Activated T-helper 2 cell treated with anti-CD3 and anti-CD28 coated beads, Interferon-gamma antibody, Interleukin-2, Interleukin-4, amounts not matched to agents 10 μg/mL and 5 μg/mL and 100 μg/mL, durations not matched to agents 14 hours and 24 hours and 36 hours (primary cell): ENCODE measurements at places on chromosomes 2 and 18.
A peak's percentile ranks its signal among the peaks of the same experiment; 100 is the strongest.

DNA sequence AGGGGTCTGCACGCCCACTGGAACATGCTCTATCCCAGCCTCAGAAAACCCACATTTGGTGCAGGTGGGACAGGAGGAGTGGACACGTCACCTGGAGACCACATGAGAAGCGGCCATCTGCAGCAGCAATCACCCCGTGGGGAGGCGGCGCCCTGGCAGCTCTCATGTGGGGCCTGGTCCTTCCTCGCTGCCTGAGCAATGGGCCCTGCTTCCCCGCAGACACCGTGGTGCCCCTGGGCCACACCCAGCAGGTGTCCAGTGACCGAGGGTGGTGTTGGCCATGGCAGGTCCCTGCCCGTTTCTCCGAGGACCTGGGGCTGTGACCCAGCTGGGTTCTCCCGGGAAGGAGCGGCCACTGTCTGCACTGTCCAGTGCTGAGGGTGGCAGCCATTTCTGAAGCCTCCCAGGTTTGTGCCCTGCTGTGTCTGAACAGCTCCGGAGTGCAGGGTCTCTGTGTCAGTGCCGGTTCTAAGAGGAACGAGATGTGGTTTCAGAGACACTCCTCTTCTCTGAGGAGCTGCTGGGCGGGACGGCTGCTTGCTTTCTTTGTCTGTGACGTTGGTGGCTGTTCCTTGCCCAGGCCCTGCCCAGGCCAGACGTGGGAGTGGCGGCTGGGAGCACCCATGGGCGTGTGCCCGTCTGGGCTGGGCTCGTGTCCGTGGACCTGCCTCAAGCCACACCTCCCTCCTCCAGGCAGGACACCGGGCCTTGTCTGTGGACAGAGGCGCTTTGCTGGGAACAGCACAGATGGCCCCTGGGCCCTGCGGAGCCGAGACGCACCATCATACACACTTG lies 44.8 kb downstream of the NFATC1 start:
- no peak for DNase-seq
- no peak overlapping the region for H3K4me3 ChIP-seq
- no peaks in the 10 kb centered on the region for H3K27me3 ChIP-seq
- peaks cover 39% of the 10 kb centered on the region for H3K36me3 ChIP-seq
- H3K4me1 ChIP-seq = peaks cover 16% of the 10 kb centered on the region

- no peaks in the 10 kb centered on the region for H3K4me1 ChIP-seq
- H3K27me3 ChIP-seq = no peaks in the 10 kb centered on the region
- no peak overlapping the region for H3K4me3 ChIP-seq
- DNase-seq = no peak
- no peak overlapping the region for H3K27ac ChIP-seq
Measured at GRCh38 chr2:19614066-19614465, 255.6 kb upstream of the OSR1 start.

DNA sequence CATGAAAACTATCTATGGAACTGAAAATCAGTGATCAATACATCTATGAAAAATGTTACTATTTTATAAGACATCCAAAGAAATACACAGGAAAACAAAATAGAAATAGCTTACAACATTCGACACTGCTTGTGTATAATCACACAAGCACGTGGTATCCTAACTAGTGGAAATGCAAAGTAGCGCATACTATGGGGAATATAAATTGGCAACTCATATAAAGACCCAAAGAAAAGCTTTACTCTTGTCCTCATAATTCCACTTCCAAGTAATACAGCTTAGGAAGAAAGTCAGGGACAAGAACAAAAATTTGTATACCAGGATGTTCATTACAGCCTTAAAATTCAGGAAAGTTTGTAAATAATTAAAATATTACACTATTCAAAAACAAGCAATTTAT lies 384.6 kb downstream of the NRXN1 start:
- H3K4me1 ChIP-seq = no peaks in the 10 kb centered on the region
- H3K27ac ChIP-seq = no peak overlapping the region
- no peaks in the 10 kb centered on the region for H3K36me3 ChIP-seq
- no peak for DNase-seq
- no peaks in the 10 kb centered on the region for H3K27me3 ChIP-seq

DNA sequence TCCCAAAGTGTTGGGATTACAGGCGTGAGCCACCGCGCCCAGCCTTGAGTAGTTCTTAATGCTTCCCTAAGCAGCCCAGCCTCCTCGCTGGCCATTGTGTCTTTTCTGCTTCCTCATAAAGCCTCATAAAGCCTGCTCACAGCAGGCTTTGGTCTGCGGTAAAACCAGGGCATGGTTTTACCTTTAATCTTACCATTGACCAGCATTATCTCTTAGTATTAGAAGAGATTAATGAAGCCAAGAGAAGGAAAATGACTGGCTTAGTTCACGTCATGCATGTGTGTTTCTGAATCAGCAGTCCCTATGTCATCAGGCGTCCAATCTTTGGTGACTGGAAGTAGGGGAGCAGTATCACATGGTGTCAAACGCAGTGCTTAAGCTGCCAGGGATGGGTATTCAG lies 14.9 kb upstream of the CDCA7 start:
- no peaks in the 10 kb centered on the region for H3K36me3 ChIP-seq
- no peak overlapping the region for H3K4me3 ChIP-seq
- peaks cover 5% of the 10 kb centered on the region for H3K4me1 ChIP-seq
- H3K27ac ChIP-seq = no peak overlapping the region
- DNase-seq = no peak
- peaks cover 10% of the 10 kb centered on the region for H3K27me3 ChIP-seq

DNA sequence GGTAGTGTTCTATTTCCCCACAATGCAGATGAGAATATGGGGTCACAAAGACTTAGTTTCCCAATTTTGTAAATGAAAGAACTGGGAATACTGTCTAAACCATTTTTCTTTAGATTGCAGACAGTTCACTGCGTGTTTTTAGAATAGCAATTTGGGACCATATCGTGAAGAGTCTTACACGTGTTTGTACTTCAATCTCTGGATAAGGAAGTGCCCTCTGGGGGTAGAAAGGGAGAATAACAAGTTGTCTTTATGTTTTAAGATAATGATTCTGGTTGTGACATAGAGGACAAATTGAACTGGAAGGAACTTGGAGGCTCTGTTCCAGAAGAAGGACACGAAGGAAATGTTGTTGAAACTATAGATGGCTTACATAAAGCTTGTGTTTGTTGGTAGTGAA lies 457.7 kb downstream of the CBLN2 start:
- H3K4me3 ChIP-seq = no peak overlapping the region
- no peaks in the 10 kb centered on the region for H3K36me3 ChIP-seq
- H3K27ac ChIP-seq = no peak overlapping the region
- H3K4me1 ChIP-seq = no peaks in the 10 kb centered on the region

DNA sequence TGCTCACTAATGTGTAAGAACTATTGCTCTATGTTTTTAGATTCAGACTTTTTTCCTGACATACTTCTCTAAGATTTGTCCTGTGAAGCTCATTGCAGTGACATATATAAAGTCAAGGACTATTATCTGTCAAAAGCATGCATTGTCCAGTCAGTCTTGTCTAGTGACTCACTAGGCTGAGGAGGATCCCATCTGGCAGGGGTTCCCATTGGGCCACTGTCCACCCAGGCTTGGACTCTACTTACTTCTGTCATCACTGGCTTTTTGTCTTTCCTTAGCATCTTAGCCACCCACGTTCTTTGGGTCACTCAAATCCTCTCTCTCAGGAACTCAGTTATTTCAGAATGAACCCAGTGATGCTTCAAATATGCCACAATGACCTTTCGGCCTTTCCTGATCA lies 132.6 kb upstream of the NABP1 start:
- H3K36me3 ChIP-seq = no peaks in the 10 kb centered on the region
- DNase-seq = no peak
- H3K4me1 ChIP-seq = no peaks in the 10 kb centered on the region
- H3K27ac ChIP-seq = no peak overlapping the region
- peaks cover 10% of the 10 kb centered on the region for H3K27me3 ChIP-seq
- H3K4me3 ChIP-seq = no peak overlapping the region

DNA sequence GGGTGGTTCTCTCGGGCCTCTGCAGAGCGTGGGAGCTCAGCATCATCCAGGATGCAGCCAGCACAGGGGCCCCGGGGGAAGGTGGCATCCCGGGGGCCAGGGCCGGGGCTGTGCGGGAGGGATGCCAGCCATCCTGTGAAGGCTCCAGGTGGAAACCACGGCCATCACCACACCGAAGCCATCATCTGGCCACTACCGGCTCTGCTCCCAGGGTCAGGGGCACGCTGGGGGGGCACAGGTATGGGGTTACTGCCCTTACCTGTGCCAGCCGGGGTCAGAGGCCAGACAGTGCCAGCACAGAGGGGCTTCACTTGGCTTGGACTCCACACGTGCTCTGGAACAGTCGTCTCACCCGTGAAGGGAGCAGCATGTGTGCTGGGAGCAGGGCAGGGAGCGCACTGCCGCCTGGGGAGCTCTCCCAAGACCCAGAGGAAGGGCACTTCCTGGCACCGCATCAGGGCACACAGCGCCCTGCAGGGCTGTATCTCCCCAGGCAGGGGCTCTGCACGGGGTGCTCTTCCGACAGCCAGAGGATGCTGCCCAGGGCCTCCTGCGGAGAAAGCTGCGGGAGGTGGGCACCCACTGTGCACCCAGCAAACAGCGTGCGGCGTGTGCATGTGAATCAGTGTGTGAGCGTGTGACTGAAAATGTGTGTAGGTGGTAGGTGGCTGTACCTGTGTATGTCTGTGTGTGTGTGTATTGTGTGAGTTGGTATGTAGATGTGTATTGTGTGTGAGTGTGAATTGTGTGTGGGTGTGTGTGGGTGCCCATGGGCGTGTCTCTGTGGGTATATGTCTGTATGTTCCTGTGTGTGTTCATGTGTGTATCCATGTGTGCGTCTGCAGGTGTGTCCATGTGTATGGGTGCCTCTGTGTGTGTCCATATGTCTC lies 75.0 kb downstream of the PTGR3 start:
- H3K4me1 ChIP-seq = no peaks in the 10 kb centered on the region
- no peaks in the 10 kb centered on the region for H3K36me3 ChIP-seq
- no peak for DNase-seq
- H3K4me3 ChIP-seq = no peak overlapping the region

- no peaks in the 10 kb centered on the region for H3K36me3 ChIP-seq
- no peak overlapping the region for H3K27ac ChIP-seq
- H3K4me1 ChIP-seq = no peaks in the 10 kb centered on the region
- H3K27me3 ChIP-seq = no peaks in the 10 kb centered on the region
- no peak for DNase-seq
Measured at GRCh38 chr2:48034295-48034694, 128.0 kb upstream of the FBXO11 start.

DNA sequence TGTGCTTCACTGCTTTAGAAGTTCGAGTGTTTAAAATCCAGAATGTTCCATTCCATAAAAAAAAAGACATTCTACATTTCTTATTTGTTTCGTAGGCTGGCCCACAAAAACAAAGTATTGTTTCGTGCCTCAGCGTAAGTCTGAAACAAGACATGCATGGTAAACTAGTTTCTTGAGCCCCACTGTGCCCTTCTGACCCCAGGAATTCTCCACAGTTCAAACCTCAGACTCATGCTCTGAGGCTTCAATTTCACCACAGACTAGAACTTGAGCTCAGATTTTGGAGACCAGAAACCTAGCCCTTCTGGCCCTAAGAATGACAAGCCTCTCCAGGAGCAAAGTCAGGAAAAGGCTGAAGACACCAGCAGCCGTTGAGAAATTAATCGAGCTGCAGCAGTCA lies 151.5 kb downstream of the SLC8A1 start:
- no peak overlapping the region for H3K4me3 ChIP-seq
- H3K27ac ChIP-seq = no peak overlapping the region
- H3K36me3 ChIP-seq = no peaks in the 10 kb centered on the region

DNA sequence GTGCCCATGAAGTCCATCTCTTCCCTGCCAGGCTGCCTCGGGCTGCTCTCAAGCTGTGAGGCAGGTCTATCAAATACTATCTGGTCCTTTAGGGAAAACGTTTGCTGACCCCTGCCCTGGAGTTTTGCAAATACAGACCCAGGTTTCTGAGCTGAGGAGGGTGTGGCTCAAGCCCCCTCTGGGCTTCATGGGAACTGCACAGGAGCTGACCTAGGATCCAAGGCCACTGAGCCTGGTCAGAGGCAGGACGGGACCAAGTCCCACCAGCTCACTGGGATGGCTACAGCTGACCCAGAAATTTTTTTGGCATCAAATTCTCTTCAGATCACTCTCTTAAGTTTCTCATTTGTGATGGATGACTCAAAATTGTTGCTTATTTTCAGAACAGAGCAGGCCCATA lies 14.1 kb downstream of the ZNF516 start:
- no peaks in the 10 kb centered on the region for H3K36me3 ChIP-seq
- peaks cover 24% of the 10 kb centered on the region for H3K27me3 ChIP-seq
- no peak overlapping the region for H3K27ac ChIP-seq
- DNase-seq = no peak
- no peak overlapping the region for H3K4me3 ChIP-seq

DNA sequence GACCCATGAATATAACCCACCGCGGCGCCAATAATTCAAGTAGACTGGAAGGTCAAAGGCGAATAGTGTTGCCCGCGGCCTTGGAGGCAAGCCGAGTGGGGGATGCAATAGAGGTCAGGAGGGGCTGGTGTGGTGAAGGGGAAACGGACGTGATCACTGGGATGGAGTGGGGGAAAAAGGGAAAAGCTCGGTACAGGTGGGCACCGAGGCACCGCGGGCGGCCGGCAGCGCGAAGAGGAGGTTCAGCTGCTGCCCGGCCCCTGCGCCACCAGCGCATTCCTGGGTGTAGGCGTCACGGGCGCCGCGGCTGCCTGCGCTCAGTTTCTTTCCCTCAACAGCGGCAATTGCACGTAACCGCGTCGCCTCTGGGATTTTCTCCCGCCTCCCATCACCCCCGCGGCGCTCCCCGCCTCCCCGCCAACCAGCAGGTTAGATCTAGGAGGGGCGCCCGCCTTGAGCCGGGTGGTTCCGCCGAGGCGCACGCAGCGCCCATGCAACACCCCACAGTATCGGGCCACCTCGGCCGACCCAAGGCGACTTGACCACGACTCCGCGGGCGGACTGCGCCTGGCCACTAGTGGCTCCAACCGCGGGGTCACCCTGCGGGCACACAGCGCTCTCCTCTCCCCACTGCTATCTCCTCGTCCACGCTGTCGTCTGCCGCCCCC lies 1.5 kb downstream of the RND3 start:
- peak overlapping the region; percentile 48 for H3K4me3 ChIP-seq
- DNase-seq = no peak
- H3K27ac ChIP-seq = no peak overlapping the region
- H3K36me3 ChIP-seq = no peaks in the 10 kb centered on the region
- H3K27me3 ChIP-seq = peaks cover 46% of the 10 kb centered on the region

DNA sequence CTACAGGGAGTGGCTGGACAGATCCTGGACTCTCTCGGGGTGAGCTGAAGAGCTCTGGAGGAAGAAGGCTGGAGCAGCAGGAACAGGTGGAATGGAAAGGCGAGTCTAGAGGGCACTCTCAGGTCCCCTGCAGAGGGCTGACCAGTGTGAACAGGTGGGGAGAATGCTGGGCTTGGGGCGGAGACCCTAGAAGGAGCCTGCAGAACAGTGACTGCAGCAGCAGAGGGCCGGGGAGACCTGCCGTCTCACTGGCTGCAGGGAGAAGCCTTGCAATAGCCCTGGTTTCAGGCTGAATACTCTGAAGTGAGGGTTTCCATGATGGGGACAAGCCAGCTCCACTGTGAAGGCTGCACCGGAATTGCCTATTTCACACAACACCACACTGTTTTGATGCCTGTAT lies 626.7 kb upstream of the SALL3 start:
- no peak overlapping the region for H3K27ac ChIP-seq
- H3K4me1 ChIP-seq = no peaks in the 10 kb centered on the region
- no peaks in the 10 kb centered on the region for H3K27me3 ChIP-seq
- H3K4me3 ChIP-seq = no peak overlapping the region
- no peaks in the 10 kb centered on the region for H3K36me3 ChIP-seq
